ENCODE measurements at places on chromosomes 13 and 19.

DNA sequence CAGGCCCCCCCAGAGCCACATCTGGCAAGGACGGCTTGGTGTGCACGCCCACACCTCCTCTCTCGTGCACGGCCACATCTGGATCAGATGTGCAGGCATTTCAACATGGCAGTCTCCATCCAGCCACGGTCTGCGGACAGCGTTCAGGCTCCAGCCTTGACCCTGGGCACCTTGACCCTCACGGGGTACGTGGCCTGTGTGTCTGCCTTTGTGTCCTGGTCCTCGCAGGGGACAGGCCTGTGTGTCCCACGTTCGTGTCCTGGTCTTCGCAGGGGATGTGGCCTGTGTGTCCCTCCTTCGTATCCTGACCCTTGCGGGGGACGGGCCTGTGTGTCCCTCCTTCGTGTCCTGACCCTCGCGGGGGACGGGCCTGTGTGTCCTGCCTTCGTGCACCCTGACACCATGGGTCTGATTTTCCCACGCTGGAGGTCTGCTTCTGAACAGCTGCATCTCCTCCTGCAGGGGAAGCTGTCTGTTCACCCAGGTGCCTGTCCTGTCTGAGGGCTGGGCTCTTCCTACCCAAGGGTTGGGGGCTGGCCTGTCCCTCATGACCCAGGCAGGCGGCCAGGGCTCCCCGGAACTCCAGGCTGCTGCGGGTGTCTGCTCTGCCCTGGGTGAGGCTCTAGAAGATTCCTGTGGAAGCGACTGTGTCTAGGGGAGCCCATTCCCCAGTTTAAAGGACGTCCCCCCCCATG, 25.3 kb downstream of the RASA3 start:
- no peak for DNase-seq

DNA sequence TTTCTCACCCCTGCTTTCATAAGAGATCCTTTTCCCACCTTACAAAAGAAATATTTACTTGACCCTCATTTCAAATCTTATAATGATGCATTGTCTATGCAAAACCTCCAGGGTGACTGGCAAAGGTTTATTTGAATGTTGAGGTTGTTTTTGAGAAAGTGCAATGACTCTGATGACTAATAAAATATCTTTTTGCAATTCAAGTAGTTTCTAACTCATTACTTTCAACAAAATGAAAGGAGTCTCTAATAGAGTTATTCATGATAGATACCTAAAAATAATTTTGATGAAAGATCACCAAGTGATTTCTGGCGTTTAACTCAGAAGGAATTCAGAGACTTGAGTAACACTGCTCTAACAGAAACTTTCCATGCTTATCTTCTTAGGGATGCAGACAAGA, 144.2 kb downstream of the FOXO1 start:
- no peak for DNase-seq

GRCh38 chr19:811506-812048, 10.2 kb downstream of the PLPPR3 start:
- DNase-seq = no peak

- no peak for DNase-seq
Observed at GRCh38 chr13:43230989-43231388, 207.6 kb downstream of the DNAJC15 start.

DNA sequence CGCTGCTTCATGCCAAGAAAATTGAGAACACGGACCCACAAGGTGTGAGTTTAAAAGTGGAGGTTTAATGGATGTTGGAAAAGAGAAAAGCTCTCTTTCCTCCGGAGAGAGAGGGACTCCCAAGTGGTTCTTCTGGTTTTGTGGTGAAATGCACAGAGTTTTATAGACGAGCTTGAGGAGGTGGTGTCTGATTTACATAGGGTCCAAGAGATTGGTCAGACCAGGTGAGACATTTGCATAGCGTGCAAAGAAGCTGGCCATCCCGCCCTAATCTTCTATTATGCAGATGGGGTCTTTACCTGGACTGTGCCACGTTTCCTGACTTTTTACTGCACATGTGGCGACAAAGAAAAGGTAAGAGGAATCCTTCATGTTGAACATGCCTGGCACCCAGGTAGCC, 236.4 kb upstream of the PCDH9 start:
- no peak for DNase-seq

DNA sequence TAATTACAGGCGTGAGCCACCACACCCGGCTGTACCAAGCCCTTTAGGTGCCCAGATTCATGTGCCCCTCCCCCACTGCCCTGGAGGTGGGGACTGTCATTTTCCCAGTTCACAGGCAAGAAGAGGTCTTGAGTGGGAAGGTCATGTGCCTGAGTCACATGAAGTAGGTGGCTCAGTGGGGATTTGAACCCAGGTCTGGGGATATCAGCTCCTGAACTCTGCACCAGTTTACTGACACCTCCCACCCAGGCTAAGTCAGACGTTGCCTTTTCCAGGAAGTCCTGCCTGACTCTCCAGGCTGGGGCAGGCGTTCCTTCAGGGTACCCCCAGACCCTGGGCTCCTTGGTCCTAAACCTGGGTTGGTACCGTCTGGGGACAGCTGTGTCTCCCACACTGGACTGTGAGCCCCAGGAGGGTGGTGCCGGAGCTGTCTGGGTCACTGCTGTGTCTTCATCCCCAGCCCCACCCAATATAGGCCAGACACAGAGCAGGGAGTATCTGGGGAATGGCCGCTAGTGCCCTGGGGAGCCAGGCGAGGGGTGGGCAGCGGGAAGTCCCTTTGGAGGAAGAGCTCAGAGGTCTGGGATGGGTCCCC, 8.6 kb downstream of the VASP start:
- DNase-seq = no peak

DNA sequence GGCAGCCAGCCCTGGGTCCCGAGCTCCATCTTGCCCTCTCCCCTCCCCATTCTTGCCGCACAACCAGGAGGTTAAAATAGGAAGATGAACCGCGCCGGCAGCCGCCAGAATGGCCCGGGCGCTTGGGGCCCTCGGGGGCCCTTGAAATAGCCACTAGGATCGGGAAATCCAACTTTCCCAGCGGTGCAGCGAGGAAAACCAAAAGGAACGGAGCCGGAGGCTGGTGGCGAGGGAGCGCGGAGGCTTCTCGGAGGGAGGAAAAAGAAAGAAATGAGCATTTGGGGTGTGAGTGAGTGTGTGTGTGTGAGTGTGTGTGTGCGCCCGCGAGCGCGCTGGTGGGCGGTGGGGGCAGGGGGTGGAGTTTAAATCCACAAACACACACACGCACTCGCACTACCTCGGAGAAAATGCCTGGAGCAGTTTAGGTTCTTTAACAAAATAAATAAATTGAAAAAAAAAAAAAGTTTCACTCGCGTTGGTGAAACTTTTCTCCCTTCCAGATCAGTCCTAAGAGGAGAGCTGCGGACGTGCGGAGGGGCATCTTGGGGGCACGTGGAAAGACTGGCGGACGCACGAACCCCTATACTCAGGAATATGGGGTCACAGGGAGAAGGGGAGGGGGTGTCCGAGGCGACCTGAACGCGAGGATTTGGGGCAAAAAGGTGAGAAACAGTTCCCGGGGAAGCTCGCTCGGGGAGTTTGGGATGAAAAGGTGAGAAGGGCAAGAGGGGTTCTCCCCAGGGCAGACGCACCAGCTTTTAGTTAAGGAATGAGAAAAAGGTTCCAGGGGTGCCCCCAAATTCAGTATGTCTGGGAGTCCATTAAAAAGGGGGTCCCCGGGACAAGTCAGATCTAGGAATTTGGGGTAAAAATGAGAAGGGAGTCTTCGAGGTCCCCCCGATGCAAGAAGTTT, 1.3 kb downstream of the RFX2 start:
- no peak for DNase-seq

GRCh38 chr13:95494082-95494681, 58.3 kb upstream of the CLDN10 start:
- DNase-seq = no peak

- no peak for DNase-seq
Observed at GRCh38 chr13:85406269-85406975, 392.8 kb downstream of the SLITRK6 start.

DNA sequence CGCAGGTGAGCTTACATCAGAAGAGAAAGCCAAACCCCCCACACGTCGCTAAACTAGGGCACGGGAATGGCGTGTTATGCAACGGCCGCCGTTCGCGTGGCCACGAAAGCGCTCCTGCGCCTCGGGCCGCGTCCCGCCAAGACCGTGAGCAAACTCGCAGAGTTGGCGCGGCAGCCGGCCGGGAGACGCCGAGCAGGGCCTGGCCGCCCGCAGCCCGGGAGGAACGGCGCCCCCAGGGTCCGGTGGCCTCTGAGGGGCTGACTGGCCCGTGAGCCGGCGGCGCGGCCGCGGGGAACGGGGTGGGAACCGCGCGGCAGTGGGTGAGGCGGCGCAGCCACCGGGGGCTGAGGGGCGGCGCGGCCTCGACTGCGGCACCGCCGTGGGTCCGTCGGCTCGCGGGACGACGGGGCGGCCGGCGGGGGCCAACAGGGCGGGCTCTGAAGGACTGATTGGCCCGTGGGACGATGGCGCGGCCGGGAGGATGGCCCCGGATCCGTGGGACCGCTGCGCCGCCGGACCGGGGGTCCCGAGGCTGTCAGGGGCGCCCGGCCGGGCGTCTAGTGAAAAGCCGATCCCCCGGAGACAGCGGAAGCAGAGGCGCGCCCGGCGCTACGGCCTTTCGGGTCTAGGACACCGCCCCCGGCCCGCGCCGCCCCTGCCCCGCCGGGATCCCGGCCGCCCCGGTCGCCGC, 903 bp downstream of the LATS2 start:
- DNase-seq = no peak

- DNase-seq = no peak
Observed at GRCh38 chr13:98022210-98022609, 68.7 kb downstream of the IPO5 start.
